ENCODE measurements at places on chromosomes 12 and 14.

DNA sequence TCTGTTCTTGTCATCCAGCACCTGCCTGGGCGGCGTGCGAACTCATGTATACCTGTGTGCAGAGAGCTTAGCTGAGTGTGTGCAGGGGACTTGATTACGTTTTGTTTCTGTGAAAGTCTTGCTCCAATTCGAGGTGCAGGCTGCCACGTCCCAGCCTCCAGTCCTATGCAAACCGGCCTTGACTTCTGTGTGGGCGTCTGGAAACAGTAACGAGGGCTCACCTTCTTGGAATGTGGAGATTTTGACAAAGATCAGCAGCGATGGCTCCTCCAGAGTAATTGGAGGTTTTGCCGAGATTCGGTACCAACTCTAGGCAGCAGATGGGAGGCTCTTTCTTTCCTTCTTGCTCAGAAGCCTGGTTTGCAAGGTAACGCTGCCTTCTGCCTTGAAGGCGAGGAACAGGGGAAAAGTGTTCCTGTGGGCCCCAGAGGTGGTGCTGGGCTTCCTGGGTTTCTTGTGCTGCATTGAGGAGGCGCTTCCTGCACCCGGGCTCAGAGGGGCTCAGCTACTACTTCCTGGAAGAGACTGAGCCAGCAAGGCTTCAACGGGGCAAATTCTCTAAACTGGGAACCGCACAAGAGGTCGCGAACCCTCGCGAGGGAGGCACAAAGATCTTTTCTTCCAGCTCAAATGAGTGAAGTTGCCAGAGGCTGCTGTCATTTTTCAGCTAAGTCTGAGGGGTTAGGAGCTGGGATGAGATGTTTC lies 249.0 kb downstream of the AACS start:
- DNase-seq, result no peak

DNA sequence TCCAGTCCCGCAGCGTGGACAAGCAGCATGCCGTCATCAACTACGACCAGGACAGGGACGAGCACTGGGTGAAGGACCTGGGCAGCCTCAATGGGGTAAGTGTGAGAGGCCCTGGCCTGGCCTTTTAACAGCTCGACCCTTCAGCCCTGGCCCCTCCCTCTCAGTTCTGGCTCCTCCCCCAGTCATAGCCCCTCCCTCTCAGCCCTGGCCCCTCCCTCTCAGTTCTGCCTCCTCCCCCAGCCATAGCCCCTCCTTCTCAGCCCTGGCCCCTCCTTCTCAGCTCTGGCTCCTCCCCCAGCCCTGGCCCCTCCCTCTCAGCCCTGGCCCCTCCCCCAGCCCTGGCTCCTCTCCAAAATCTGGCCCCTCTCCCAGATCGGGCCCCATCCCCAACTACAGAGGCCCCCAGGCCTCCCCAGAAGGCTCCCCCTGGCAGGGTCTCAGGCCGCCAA lies 11.2 kb downstream of the CEP170B start:
- peak; percentile 32 for DNase-seq

GRCh38 chr14:97074856-97075255 lies 277.7 kb downstream of the VRK1 start:
- no peak for DNase-seq

DNA sequence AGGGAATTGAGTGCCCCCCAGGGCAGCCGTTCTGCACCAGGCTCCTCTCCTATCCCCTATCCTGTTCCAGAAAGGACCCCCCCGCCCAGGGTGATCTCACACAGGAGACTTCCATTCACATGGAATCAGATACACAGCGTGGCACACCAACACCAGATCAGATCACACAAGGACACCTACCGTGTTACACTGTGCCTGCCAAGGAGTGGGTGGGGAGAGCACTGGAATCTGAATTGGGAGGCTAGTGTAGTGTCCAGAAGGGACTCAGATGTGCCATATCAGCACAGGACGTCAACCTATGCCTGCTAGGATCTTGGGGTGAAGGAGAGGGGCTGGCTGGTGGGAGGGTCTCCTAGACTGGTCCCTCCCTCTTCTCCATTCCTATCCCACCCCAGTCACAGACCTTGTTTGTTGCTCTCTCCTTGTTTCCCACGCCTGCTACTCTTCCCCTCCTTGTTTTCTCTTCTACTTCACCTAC lies 2.3 kb downstream of the PTMS start:
- no peak for DNase-seq

GRCh38 chr12:4859478-4860210 lies 50.1 kb upstream of the KCNA1 start:
- DNase-seq, result no peak

GRCh38 chr14:33184587-33184986 lies 245.9 kb downstream of the NPAS3 start:
- DNase-seq, result no peak

DNA sequence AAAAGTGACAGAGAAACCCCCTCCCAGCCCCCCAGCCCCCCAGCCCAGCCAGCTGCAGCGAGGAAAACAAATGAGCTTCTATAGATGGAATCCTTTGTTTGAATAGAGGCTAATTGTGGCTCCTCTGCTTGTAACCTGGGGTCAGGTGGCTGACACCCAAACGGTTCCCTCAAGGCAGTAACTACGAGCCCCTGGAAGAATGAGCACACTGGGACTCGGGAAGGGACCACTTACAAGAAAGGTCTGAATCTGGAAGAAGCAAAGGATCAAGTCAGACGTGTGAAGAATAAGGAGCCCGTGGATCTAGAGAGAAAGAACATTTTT lies 108.7 kb upstream of the FUT8 start:
- DNase-seq, result no peak

DNA sequence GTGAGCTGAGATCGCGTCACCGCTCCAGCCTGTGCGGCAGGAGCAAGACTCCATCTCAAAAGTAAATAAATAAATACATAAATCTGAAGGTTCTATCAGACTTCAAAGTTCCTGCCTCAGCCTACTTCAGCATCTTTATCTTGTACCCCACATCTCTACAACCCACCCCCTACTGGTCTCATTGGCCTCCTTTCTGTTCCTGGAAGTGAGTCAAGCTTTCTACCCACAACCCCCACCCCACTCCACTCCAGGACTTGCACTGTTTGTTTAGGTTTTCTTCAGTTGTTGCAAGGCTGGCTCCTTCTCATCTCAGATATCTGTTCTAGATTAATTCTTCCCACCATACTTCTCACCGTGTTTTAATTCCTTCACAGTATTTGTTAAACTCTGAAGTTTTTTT lies 714 bp upstream of the PSMC6 start:
- no peak for DNase-seq

DNA sequence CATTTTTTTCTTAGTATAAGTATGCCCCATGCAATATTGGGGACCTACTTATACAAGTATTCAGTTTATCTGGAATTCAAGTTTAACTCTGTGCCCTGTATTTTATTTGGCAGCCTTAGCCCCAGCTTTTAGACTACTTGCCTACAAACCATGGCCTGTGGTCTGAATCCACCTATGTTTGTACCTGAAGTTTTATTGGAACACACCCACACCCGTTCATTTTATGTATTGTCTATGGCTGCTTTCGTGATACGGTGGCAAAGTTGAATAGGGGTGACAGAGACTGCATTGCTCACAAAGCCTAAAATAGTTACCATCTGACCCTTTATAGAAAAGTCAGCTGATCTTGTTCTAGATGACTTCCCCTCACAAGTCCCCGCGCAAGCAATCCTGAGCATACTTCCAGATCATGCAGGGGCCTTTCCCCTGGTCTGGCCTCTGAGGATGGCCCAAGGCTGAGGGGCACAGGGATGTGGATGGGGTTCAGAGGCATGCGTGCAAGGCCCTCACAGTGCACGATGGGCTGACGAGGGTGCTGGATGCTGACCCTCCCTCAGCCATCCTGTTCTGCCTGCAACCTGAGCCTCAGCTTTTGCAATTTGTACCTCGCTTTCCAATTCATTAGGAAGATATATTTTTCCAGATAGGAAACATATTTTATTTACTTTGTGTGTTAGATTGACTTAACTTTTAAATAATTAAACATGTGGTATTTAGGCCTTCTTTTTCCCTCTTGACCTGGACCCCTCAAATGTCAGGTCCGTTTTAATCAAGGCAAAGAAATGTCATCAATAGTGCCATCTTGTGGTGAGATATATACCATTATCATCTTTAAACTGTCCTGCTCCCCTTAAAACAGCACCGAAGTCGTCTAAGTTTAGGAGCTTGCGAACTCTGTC lies 527.3 kb upstream of the CCDC196 start:
- DNase-seq, result peak; percentile 21

DNA sequence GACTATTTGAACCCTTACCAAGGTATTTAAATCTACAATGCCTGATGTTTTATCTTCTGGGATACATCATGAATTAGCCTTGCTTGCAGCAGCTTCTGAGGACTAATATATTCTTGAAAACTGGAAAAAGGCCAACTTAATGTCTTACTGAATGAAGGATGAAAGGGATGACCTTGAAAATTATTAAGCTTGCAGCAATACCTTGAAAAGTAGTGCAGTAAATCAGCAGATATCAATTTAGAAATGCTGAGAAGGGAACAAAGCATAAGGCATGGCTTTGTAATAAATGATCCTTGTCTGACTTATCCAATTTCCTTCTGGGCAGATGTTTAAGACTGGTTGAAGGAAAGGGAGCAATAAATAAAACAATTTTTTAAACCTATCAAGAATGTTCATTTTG lies 37.3 kb upstream of the FERMT2 start:
- no peak for DNase-seq

- DNase-seq, result no peak
Observed at GRCh38 chr12:532908-533565, 73.3 kb downstream of the B4GALNT3 start.

- peak; percentile 42 for DNase-seq
Observed at GRCh38 chr12:107891967-107892366, 117.5 kb downstream of the ASCL4 start.

DNA sequence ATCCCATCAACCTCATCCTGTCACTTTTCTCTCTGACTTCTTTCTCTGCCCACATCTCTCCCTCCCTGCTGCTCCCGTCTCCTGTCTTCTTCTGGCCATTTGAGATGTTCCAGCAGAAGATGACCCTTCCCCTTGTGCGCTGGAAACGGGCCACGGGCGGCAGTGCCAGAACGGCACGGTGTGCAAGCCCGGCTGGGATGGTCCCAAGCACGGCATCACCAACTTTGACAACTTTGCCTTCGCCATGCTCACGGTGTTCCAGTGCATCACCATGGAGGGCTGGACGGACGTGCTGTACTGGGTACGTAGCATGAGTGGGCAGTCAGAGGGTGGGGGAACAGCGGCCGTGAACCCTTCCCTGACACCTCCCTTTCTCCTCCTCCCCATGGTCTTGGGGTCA lies 301.7 kb upstream of the FKBP4 start:
- no peak for DNase-seq

GRCh38 chr12:6981152-6982052 lies 10.7 kb downstream of the EMG1 start:
- no peak for DNase-seq

DNA sequence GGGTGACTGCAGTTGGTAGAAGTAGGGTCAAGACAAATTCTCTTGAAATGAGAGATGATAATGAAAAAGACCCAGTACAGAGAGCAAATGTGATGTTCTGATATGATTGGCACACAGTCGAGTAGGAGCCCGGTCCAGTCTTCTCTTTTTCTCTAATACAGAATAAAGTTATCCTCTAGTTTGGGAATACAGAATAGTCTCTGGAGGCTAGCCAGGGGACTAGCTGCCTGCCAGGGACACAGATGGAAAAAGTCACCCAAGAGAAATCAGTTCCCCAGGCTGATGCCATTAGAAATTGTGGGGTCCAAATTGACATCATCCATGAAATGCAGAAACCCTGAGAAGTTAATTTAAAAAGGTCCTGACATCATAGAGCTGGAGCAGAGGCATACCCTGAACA lies 177.2 kb upstream of the NEDD1 start:
- no peak for DNase-seq

DNA sequence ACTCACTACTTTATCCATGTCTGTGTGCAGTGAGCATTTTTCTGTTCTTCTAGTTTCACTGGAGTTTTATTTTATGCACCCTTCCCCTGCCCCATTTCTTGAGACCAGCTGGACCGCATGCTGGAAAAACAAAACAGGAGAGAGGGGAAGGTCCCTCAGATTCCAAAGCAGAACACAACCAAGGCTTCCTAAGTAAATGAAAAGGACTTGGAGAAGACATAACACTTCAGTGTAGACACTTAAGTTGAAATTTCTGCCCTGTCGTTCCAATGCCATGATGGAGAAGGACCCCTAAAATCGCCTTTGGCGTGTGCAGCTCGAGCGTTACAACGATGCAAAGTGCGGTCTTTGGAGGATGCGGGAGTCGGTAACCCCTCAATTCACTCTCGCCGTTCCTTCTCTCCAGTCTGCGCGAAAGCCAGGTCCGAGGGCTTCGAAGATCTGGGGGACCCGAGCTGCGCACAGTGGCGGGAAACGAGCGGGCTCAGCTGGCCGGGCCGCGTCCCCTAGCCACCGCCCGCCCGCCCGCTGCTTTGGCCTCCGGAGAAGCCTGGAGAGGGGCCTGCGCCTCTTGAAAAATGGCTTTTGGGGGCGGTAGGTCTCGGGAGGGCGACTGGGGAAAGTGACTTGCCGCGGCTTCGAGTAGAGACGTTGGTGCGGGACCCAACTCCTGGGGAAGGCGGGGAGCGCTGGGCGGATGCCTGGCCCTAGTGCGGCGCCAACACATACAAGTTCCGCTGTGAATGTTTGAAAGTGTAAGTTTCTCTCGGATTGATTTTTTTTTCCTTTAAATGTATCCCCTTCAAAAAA lies 11.2 kb upstream of the HOXC13 start:
- DNase-seq, result no peak

- DNase-seq, result peak; percentile 98
Observed at GRCh38 chr12:4135919-4136605, 137.5 kb upstream of the CCND2 start.

GRCh38 chr12:90832427-90832826 lies 122.5 kb downstream of the CCER1 start:
- DNase-seq, result no peak

DNA sequence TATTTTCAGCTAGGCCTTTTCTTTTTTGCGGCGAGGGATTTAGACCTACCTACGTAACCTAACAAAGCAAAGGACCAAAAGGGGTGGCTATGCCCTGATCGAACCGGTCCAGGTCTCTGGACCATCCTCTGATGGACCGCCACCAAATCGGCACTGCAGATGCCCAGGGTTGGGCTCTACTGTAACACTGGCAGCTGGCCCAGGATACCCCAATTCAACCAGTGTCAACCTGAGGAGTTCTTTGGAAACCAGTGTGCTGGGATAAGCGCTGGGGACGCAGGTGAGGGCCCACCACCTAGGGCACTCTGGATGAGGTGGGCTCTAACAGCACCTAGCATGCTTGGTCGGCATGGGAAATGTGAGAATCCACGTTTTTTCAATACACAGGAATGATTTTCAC lies 32.2 kb downstream of the FBXO21 start:
- no peak for DNase-seq

DNA sequence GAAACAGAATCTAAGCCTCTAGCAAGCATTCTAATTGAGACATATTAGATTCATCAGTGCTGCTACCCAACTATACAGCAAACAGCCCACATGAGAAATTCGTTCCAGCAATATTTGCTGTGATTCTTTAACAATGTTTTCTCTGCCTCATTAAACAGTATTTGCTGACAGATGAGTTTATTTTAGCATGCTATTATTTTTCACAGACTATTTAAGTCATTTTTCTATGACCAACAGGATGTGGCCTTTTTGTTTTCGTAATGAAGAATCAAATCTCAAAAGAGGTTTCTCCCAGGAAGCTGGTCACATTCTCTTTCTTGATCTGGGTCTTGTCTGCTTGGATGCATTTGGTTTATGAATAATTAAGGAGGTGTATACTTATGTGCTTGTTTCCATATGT lies 23.2 kb upstream of the SERPINA12 start:
- no peak for DNase-seq

Data from inflammatory macrophage treated with lipopolysaccharide for 4 hours (primary cell).